ENCODE measurements at places on chromosomes 4 and X.

GRCh38 chr4:176436293-176436973, 116.7 kb downstream of the SPCS3 start:
- no peak for DNase-seq

GRCh38 chr4:6892190-6892908, 17.3 kb upstream of the TBC1D14 start:
- DNase-seq: no peak

- no peak for DNase-seq
Measured at GRCh38 chrX:22481436-22481835, 208.7 kb downstream of the CBLL2 start.

DNA sequence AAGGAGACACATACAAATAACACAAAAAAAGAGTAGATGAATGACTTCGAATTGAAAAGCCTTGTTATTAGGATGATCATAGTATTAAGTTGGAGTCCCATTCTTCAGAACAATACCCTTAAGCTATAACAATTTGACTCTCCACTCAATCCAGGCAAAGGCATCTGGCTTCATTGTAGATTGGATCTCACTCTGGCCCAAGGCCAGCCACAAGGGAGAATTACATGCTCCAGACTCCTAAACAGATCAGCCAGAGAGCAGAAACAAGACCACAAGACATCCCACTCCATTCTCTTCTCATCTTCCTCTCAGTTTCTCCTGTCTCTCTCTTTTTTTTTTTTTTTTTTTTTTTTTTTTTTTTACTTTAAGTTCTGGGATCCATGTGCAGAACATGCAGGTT, 213.9 kb downstream of the DHX15 start:
- DNase-seq: no peak

DNA sequence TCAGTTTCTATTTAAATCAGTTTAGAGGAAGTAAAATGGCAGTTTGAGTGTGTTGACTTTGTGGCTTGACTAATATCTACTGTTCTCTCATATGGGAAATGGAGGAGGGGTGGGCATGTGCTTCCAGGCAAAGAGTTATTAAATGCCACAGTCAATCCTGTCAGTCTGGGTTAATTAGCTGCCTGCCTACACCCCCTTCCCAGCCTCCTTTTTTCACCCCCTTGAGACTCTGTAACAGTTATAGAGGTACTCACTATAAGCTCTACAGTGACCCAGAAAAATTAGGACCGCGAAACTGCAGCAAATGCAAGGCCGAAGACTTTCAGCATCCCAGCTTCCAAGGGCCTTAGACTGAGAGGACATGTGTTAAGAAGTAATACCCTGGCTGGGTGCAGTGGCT, 165.2 kb downstream of the CORIN start:
- DNase-seq: no peak

DNA sequence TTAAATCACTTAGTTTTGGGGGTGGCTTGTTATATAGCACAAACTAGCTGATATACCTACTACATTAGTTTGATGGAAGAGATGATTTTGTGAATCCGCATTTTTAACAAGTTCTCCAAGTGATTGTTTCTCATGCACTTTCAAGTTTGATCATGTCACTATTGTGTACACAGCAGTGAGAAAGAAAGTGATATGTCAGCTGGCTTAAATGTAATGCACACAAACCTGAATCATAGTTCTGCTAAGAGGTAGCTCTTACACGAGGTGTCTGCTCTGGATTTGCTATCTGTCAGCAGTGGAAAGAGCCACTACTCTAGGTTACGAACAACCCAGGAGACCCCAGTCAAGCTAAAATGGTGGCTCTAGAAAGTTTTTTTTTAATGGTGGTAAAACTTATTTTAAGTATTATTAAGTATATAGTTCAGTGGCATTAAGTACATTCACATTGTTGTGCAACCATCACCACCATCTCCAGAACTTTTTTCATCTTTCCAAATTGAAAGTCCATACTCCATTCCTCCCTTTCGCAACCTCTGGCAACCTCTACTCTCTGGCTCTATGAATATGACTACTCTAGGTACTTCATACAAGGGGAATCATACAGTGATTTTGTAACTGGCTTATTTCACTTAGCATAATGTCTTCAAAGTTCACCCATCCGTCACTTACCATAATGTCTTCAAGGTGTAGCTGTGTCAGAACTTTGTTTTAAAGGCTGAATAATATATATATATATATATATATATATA, 147.3 kb downstream of the HS6ST2 start:
- DNase-seq: no peak

DNA sequence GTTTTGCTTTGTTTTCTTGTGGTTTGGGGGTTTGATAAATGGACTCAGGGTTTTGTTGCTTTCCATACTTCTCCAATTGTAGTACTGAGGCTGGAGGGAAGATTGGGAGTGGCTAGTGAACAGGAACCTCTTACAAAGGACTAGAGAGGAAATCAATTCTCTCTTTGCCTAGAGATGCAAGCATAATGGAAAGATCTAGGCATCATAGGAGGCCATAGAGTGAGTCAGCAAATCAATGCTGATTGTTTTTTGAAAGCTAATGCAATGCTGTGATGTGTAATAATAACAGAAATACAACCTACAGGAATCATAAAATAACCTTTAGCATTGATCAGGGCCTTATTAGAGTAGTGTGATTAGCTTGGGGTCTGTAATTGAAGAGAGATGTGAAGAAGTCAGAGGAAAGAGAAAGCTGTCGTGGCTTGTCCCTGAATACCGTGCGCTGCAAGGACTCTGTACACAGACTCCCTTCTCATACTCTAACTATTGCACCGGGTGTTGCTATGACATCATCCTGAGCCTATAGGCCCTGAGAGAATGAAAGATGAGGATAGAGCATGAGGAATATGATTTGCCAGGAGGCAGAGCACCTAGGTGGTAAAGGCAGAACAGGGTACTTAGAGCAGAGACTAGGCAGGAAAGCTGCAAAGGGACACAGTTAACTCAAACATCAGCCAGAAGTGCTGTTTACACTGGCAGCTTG, 29.3 kb upstream of the GPR101 start:
- no peak for DNase-seq

- DNase-seq: no peak
Measured at GRCh38 chr4:88335092-88335665, 43.5 kb upstream of the HERC6 start.

DNA sequence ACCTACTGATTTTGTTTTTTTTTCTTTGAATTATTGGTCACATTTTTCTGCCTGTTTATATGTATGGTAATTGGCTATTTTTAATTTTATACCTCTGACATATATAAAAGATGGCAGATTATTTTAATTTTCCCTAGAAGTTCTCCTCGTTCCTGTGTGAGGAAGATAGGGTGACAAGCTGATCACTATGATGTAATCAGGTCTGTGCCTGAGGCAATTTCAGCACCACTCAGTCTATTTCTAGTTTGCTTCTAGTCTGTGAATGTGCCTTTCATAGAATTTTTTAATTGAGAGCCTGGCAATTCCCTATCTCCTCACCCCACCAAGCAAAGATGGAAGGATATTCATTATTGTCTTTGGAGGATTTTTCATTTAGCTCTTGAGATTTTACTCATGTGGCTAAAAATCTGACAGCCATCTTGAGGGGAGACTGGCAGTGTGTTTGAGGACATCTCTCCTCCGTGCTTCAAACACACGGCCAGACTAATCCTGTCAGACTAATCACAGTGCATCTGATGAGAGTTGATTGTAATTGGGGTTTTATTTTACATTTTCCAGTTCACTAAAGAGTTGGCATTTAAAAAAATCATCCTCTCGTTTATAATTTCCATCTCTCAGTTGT, 500.3 kb downstream of the TRIML1 start:
- DNase-seq: no peak
